ENCODE measurements at places on chromosomes 16 and 17.

DNA sequence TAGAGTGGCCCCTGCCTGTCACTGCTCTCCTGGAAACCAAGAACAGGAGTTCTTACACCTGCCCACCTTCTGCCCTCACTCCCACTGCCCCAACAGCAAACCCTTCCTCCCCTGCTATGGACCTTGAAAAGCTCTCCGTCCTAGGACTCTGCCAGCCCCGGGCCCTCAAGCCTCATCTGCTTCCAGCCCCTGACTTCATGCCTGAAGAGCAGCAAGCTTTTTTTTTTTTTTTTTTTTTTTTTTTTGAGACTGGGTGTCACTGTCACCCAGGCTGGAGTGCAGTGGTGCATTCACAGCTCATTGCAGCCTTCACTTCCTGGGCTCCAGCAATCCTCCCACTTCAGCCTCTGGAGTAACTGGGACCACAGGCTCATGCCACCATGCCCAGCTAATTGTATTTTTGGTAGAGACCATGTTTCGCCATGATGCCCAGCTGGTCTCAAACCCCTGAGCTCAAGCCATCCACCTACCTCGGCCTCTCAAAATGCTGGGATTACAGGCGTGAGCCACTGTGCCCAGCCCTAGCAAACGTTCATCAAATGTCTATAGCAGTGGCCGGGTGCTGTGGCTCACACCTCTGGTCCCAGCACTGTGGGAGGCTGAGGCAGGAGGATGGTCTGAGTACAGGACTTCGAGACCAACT lies 16.9 kb downstream of the CARHSP1 start:
- DNase-seq, result no peak

DNA sequence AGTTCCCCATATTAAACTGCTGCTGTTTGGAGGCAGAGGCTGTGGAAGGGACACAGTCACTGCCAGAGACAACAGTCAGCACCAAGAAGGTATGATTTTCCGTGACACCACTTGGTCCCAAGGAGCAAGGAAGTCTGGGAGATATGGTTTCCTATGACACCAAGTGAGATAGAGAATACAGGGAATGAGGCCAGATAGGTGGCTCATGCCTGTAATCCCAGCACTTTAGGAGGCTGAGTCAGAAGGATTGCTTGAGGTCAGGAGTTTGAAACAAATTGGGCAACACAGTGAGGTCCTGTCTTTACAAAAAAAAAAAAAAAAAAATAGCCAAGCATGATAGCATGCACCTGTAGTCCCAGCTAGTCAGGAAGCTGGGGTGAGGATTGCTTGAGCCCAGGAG lies 90.8 kb downstream of the ABCC12 start:
- no peak for DNase-seq

GRCh38 chr17:63774141-63774968 lies at the start of gene DDX42:
Gene DDX42 (plus strand): TSS chr17:63774170. CDS start chr17:63787050, 12,880 bp downstream.
- DNase-seq, result peak; percentile 81

DNA sequence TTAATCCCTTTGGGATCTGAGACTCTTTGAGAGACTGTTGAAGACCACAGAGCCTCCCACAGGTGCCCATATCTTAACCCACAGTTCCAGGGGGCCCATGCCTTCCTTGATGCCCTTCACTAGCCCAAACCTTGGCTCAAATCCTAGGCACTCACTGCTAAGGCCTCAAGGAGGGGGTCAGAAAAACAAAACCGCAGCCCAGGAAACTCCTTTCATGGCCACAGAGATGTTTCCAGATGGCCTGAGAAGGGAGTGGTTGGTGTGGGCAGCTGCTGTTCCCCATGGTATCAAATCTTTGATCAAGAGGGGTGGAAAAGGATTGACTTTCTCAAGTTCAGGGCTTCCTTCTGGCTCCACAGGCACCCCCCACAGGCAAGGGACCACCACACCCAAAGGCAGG lies 44.7 kb downstream of the CDH1 start:
- no peak for DNase-seq

DNA sequence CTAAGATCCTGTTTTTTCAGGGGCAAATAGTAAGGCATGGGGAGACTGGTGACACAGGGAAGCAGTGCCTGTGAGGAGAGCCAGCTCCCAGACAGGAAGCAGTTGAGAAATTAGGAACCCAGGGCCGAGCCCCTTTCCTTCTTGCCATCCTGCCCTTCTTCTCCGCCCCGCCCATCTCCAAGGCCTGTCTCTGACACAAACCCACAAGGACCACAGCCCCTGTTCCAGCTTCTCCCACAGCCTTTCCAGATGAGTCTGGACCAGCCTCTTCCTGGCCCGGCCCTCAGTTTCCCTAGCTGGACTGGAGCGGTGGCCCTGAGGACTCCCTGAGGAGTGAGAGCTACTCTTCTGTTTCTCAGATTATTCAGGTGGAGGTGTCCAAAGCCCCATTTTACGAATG lies 9.9 kb downstream of the CCDC102A start:
- DNase-seq, result no peak

DNA sequence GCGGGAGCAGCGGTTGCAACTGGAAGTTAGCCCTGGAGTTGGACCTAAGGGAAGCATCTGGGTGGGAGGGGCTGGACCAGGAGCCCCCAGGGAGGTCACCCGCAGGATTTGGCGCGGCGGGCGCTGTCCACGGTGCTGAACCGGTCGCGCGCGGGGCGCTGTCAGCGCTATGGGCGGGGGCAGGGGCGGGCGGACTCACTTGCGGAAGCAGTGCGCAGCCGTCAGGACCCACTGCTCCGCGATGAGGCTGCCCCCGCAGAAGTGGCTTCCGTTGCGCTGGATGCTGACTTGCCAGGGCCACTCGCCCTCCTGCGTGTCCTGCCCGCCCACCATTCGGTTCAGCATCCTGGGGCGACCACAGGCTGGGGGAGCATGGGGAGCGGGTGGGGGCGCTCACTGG lies 4.5 kb downstream of the PRSS27 start:
- DNase-seq, result peak; percentile 77

DNA sequence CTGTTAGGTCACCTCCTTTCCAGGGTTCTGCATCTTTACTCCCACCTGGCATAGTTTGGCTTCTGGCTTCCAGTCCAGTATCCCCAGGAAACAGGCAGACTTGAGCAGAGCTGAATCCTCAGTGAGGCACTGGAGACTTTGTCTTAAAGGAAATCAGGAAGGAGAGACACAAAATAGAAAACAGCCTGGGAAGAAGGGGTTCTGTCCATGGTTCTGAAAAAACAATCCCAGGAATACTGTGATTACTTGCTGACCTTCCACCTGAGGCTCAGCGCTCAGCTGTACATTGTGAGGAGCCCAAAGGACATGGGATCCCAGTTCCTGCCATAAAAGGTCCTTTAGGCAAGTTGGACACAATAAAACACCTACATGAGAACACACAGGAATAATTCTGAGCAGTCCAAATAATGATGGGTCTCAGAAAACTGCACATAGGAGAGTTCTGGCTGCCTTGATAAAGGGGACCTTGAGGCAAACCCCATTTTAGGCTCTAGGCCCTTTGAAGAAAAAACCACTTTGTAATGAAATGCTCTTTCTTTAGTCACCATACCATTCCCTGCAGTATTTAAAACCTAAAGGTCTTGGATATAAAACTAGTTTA lies 81.4 kb upstream of the CRHR1 start:
- DNase-seq, result no peak

GRCh38 chr17:34357398-34357797 lies 1.1 kb downstream of the CCL13 start:
- no peak for DNase-seq

Data from stimulated activated CD8-positive, alpha-beta memory T cell treated with anti-CD3 and anti-CD28 coated beads, Interleukin-2, amount 100 ng/mL, for 48 hours (primary cell).